ENCODE measurements at places on chromosomes 7 and 10.

- peak; percentile 55 for DNase-seq
Observed at GRCh38 chr7:4774658-4775249, 669 bp upstream of the AP5Z1 start.

DNA sequence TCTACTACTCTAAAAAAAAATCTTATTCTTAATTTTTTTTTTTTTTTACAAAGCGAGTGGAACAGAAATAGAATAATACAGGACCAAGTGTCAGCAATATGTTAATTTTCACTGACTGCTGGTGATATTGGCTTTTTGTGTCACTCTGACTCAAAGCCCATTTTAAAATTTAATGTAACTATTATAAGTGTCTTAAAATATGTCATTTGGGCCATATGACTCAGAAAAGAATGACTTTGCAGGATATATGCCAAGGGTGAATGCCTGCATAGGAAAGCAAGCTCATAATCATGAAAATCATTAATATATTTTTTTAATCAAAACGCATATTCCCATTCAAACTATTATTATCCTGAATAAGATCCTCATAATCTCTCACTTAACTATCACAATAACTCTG lies 149.2 kb downstream of the GNAT3 start:
- no peak for DNase-seq

GRCh38 chr10:38147686-38148085 lies 53.5 kb downstream of the ZNF37A start:
- DNase-seq = no peak

DNA sequence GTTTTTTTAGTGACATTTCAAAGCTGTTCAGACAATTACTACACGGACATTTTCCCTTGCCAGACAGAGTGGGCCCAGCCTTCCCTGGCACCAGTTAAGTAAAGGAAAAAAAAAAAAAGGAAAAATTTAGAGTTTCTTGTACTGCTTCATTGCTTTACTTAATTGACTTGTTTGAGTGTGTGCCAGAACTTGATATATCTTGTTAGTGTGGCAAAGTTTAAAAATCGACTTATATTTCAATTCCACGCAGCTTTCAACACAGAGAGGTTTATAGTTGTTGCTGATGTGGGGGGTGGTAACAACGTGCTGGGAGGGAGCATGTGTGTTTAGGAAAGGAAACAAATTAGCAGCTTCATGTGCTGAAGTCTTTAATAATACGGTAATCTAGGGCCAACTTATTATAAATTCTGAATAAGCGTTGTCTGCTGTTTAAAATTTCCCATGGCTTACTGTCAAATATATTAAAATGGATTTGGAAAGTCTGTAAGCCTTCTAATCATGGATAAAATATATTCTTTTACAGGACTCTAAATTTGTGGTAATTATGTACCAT lies 1104.6 kb downstream of the SORCS3 start:
- DNase-seq = no peak

DNA sequence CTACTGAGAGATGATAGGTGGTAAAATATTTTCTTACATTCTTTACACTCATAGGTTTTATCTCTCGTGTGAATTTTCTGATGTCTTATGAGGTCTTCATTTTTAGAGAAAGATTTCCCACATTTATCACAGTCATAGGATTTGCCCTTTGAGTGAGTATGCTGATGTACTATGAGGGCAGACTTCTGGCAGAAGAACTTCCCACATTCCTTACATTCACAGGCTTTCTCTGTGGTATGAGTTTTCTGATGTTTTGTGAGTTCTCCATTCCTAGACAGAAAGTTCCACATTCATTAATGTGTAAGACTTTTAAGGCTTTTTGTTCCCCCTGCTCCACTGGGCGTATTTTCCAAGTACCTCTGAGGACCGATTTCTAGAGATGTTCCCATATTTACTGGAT lies 23.5 kb downstream of the ZNF25 start:
- no peak for DNase-seq

- no peak for DNase-seq
Observed at GRCh38 chr7:39838326-39838725, 111.7 kb upstream of the CDK13 start.

DNA sequence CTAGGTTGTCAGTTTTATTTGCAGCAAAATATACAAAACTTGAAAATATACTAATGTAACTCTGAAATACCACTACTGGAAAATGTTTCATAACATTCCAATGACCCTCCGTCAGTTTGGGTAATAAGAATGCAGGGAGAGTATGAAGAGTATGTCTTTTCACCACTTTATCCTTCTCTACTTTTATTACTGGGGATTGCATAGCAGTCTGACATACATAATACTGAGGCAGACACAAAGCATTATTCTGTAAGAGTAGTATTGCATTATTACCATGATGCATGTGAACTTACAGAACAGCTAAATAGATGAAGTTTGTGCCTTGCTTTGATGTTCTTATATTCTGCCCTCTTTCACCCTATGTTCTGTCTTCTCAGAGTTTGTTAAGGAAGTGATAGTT lies 151.8 kb upstream of the TPK1 start:
- DNase-seq = no peak

GRCh38 chr7:74173074-74173473 lies 1.1 kb upstream of the EIF4H start:
- DNase-seq = no peak

- DNase-seq = no peak
Observed at GRCh38 chr10:58747687-58748086, 235.0 kb downstream of the BICC1 start.

DNA sequence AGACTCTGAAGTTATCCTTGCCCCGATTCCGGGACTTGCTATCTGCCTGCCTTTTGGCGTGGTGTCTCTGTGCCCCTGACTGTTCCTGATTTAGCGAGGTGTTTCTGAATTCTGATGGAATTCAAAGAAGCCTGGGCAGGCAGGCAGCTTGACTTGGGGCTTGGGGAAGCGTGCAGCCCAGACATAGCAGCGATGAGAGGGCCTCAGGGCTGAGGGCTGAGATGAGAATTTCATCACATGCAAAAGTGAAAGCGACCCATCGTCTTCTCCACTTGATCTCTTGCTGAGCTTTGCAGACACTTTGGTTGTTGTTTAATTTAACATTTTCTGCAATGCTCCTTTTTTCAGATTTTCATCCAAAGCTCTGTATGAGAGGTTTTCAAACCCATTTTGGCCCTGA lies 57.8 kb downstream of the TCF7L2 start:
- DNase-seq = no peak

Measured in GM10248 (cell line).